ENCODE measurements at places on chromosomes 12 and 14. TPM values are rescaled to one million over a fixed set of nuclear protein-coding genes. Genes with fewer than 3 reads are reported as not detected.
A peak's percentile ranks its signal among the peaks of the same experiment; 100 is the strongest.

DNA sequence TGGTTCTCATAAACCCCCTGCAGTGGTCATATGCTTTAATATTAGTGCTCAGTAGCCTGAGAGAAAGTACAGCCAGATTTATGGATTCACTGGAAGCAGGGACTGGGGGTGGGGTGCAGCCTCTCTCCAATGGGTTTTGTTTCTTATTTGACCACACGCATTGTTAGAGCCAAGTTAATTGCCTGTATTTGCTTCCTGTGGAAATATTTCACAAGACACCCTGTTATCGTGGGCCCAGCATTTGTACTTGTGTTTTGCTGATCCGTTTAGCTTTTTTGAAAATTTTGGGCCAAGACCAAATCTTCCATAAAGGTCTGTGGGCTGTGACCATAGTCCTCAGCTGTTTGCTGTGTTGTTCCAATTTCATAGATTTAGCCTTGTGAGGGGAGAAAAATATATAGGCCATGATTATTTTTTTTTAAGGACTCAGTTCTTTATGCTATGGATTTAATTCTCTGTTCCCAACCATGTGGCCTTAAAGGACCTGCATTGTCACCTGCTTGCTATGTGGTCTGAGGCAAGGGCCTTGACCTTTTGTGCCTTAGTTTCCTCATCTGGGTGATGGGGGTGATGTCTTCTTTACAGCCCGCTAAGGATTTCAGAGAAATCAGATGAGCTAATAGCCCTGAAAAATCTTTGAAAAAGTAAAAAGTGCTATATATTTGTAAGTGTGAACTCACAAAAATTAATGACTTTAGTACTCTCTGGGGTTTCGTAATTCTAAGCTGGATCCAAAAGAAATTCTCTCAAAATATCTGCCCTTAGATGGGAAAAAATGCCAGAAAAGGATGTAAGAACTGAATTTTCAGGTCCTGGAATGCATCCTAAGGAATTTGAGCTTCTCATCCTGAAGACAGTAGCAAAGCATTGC is 370.2 kb downstream of the DPF3 start:
- DNase-seq, result no peak
- no peaks in the 10 kb centered on the region for H3K36me3 ChIP-seq
- peaks cover 6% of the 10 kb centered on the region for H3K4me1 ChIP-seq
- no peak overlapping the region for H3K27ac ChIP-seq
- no peaks in the 10 kb centered on the region for H3K27me3 ChIP-seq

DNA sequence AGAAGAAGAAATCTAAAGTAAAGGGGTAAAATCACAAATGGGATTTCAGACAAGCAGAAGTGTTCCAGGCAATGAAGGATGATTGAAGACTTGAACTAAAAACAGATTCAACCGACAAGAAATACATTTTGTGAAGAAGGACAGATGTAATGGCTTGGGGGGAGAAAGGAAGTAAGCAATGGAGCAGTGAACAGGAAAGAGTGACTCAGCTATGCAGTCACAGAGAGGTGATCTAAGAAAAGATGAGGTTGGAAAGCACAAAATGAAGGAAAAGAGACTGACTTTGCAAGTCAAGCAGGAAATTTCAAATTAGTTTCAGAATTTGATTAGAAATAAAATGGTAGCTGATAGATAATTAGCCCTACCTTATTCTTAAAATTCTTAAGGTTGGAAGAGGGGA is 66.5 kb downstream of the PUS7L start:
- no peak overlapping the region for H3K4me3 ChIP-seq
- no peaks in the 10 kb centered on the region for H3K4me1 ChIP-seq
- no peak for DNase-seq
- H3K27me3 ChIP-seq, result no peaks in the 10 kb centered on the region
- no peak overlapping the region for H3K27ac ChIP-seq

DNA sequence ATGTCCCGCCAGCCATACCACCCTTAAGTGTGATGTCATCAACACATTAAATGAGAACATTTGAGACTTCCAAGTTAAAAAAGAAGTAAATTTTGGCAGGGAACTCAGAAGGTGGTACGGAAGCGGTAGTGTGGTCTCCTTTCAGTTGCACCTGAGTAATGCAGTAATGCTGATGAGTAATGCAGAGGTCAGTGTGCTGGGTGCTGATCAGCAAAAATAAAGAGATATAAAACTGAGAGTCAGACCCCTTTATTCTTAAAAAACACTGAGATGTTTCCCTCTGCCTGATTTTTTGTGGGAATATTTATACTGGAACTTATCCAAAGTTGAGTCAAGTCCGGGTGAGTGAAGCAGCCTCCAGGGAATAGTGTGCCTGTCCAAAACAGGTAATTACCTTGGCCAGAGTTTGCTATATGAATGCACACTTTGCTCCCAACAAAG is 370.6 kb upstream of the PRICKLE1 start:
- no peaks in the 10 kb centered on the region for H3K27me3 ChIP-seq
- no peak overlapping the region for H3K4me3 ChIP-seq
- no peak for DNase-seq

- DNase-seq, result peak; percentile 44
- no peaks in the 10 kb centered on the region for H3K36me3 ChIP-seq
- H3K4me3 ChIP-seq, result no peak within 1 kb of the TSS
- no peaks in the 10 kb centered on the region for H3K27me3 ChIP-seq
These were observed at the start of gene LMNTD1 for GRCh38 chr12:25553098-25553497. Gene LMNTD1 (minus strand): TSS chr12:25553283. CDS start chr12:25552959, 324 bp downstream.

DNA sequence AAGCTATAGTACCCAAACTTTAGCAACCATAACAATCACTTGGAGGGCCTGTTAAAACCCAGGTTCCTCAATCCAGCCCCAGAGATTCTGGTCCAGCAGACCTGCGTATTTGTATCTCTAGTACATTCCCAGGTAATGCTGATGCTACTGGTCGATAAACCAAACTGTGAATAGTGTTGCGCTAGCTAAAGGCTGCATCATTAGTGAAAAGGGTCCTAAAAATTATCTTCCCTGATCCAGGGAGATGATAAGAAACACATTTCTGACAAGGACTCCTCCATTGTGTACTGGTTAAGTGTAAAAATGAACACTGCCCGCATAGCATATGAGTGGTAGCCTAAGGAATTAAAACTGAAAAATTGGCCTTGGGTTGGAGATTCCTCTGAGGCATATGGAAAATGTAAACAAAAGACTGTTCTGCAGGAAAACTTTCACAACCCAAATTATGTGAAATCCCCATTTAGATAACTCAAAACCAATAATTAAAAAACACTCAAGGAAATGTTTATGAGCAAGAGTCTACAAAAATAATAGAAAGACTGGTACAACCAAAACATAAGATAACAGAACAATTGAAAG is 322.7 kb downstream of the CEP128 start:
- H3K27me3 ChIP-seq, result no peaks in the 10 kb centered on the region
- H3K4me1 ChIP-seq, result no peaks in the 10 kb centered on the region
- H3K4me3 ChIP-seq, result no peak overlapping the region
- no peak overlapping the region for H3K27ac ChIP-seq

- H3K27ac ChIP-seq, result no peak overlapping the region
- no peak for DNase-seq
- H3K27me3 ChIP-seq, result no peaks in the 10 kb centered on the region
- no peak overlapping the region for H3K4me3 ChIP-seq
- no peaks in the 10 kb centered on the region for H3K36me3 ChIP-seq
- no peaks in the 10 kb centered on the region for H3K4me1 ChIP-seq
These were observed 702.3 kb downstream of the TMEM121 start for GRCh38 chr14:106228541-106229158.

GRCh38 chr14:69993326-69993725 is 114.1 kb downstream of the SMOC1 start:
- no peak for DNase-seq
- no peaks in the 10 kb centered on the region for H3K27me3 ChIP-seq
- no peaks in the 10 kb centered on the region for H3K36me3 ChIP-seq
- H3K4me1 ChIP-seq, result peaks cover 14% of the 10 kb centered on the region
- no peak overlapping the region for H3K27ac ChIP-seq
- no peak overlapping the region for H3K4me3 ChIP-seq

GRCh38 chr12:132445884-132446632 is 43.9 kb upstream of the FBRSL1 start:
- no peaks in the 10 kb centered on the region for H3K27me3 ChIP-seq
- H3K27ac ChIP-seq, result peak overlapping the region; percentile 47
- peaks cover 3% of the 10 kb centered on the region for H3K36me3 ChIP-seq
- DNase-seq, result no peak
- H3K4me3 ChIP-seq, result peak overlapping the region; percentile 5

DNA sequence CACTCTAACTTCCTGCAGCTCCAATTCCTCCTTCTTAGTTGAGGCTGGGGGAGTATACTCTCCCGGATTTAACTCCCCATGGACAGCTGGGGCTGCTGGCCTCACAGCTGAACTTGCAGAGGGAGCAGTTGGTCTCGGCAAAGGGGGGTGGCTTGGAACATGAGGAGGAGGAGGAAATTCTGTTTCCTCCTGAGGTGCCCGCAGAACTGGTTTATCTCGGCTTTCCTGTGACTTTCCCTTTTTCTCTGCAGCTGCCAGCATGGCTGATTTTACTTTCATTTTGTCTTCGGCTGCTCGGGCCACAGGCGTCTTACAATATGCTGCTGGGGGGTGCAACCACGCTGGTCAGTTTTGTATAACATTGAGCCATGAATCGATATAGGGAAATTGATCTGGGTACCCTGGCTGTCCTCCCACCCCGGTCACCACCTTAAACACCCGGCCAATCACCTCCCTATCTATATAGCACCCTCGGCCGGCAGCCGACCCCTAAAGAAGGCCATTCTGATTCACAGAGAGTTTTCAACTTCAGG is 1317.6 kb downstream of the TMEM121 start:
- no peak for DNase-seq
- H3K27me3 ChIP-seq, result no peaks in the 10 kb centered on the region
- H3K27ac ChIP-seq, result no peak overlapping the region
- no peaks in the 10 kb centered on the region for H3K36me3 ChIP-seq

ZNF664 gene
- 83.3 TPM for total RNA-seq

Data from spinal cord (tissue), 10 donors.